Cardiac muscle cell (in vitro differentiated cells and primary cell): ENCODE measurements at places on chromosomes 12 and 14.

DNA sequence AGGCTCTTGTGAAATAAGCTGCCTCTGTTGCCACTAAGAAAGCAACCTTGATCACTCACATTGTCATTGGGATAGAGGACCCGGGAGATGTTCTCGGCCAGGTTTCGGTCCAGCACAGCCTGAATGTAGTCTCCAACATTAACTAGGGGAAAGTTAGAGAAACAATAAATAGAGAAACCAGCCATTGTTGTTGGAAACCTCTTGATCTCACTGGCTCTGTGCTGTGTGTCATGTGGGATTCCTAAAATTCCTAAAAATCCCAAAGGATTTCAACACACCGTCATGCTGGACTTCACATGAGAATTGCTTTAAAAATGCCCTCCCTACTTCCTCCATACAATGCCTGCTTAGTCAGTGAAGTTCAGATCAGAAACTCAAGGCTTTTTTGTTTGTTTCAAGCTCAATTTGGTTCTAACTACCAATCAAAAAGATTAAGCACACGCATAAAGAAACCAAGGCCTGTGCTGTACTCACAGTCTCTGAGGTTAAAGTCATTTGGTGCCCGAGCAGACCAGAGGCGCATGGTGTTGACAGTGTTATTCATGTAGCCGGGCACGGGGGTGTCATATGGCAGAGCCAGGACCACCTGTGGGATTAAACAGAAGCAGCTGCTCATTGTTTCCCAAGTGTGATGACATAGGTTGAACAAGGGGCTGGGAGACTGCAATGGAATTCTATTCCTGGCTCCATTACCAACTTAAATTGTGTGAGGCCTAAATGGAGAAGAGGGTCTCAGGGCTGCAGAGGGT is 23.6 kb downstream of the PYGL start:
- H3K4me1 ChIP-seq: peaks cover 4% of the 10 kb centered on the region
- peaks cover 8% of the 10 kb centered on the region for H3K36me3 ChIP-seq
- DNase-seq: peak; percentile 30
- H3K4me3 ChIP-seq: no peak overlapping the region
- H3K27me3 ChIP-seq: no peaks in the 10 kb centered on the region

DNA sequence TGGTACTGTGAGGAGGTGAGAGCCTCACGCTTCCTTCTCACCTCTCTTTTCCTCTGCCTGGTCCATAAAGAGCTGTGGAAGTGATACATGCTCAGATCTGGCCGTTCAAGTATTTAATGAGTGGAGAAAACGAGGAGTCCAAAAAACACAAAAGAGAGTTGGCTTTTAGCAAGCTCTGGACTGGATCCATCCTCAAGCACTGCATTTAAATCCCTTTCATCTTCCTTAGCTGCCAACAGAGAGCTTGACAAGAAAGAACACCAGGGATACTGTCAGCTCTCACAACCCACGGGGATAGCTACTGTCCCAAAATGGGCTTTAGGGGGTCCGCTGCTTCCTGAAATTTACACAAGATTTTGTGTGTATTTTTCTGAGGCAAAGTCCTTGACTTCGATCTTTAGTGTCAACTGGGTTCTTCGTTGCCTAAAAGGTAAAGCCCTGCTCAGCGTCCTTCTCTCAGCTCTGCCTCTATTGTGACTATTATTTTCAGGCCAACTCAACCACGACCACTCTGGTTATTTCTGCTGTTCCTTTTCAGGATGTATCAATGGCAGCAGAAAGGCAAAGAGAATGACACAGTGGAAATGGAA is 120.9 kb downstream of the TMTC1 start:
- DNase-seq: no peak
- H3K36me3 ChIP-seq: no peaks in the 10 kb centered on the region
- peaks cover 7% of the 10 kb centered on the region for H3K4me1 ChIP-seq
- no peak overlapping the region for H3K4me3 ChIP-seq
- no peaks in the 10 kb centered on the region for H3K27me3 ChIP-seq

GRCh38 chr12:98358144-98358543 is 157.2 kb upstream of the TMPO start:
- no peak overlapping the region for H3K4me3 ChIP-seq
- H3K4me1 ChIP-seq: peaks cover 4% of the 10 kb centered on the region
- H3K27me3 ChIP-seq: no peaks in the 10 kb centered on the region
- no peaks in the 10 kb centered on the region for H3K36me3 ChIP-seq

- no peaks in the 10 kb centered on the region for H3K27me3 ChIP-seq
- H3K27ac ChIP-seq: no peak overlapping the region
- H3K4me1 ChIP-seq: peaks cover 6% of the 10 kb centered on the region
- H3K4me3 ChIP-seq: no peak overlapping the region
- DNase-seq: no peak
Observed at GRCh38 chr14:87975636-87976035, 17.3 kb downstream of the GALC start.

GRCh38 chr14:104405360-104406226 is 174.0 kb upstream of the C14orf180 start:
- no peaks in the 10 kb centered on the region for H3K4me1 ChIP-seq
- H3K36me3 ChIP-seq: no peaks in the 10 kb centered on the region
- no peak overlapping the region for H3K4me3 ChIP-seq
- H3K27ac ChIP-seq: no peak overlapping the region
- H3K27me3 ChIP-seq: no peaks in the 10 kb centered on the region

DNA sequence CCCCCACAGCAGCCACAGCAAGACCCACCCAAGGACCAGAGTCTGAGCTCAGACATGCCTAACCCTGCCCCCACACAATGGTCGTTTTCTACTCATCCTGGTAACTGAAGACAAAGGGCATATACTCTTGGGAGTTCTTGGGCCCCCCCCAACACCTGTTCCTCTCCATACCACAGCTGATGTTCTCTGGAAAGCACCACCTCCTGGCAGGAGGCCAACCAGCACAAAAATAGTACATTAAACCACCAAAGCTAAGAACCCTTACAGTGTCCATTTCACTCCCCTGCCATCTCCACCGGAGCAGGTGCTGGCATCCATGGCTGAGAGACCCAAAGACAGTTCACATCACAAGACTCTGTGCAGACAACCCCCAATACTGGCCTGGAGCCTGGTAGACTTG is 80.6 kb upstream of the DAAM1 start:
- H3K36me3 ChIP-seq: no peaks in the 10 kb centered on the region
- H3K27me3 ChIP-seq: no peaks in the 10 kb centered on the region
- no peaks in the 10 kb centered on the region for H3K4me1 ChIP-seq
- DNase-seq: no peak

DNA sequence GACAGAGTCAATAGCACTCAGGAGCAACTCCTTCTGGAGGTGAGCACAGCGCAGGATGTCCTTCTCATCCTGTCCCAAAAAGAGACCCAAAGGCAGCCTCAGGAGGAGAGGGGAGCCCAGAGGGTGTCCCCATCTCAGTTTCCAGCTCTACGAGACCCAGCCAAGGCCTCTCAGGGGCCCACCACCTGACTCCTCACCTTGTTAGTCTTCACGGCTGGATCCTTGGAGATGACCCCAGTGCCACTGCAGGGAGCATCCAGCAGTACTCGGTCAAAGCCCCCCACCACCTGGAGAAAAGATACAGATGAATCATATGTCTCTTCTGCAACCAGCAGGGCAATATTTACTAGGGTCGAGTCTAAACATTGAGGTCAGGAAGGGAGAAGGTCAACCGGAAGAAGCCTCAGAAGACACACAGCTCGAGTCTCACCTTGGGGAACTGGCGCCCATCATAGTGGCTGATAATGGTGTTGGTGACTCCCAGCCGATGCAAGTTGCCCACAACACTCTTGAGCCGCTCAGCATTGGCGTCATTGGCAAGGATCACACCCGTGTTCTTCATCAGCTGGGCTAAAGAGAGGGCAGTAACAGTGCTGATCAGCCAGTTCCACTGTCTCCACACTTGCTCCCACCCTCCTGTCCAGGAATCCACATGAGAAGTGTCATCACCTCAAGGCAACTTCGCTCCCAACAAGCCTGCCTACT is 4.8 kb upstream of the IFFO1 start:
- H3K4me1 ChIP-seq: no peaks in the 10 kb centered on the region
- H3K4me3 ChIP-seq: no peak overlapping the region
- H3K27me3 ChIP-seq: no peaks in the 10 kb centered on the region
- no peak overlapping the region for H3K27ac ChIP-seq
- H3K36me3 ChIP-seq: peaks cover 39% of the 10 kb centered on the region
- no peak for DNase-seq

GRCh38 chr14:31194661-31195060 is 12.9 kb downstream of the HECTD1 start:
- H3K27me3 ChIP-seq: no peaks in the 10 kb centered on the region
- peaks cover 20% of the 10 kb centered on the region for H3K4me1 ChIP-seq
- H3K27ac ChIP-seq: peak overlapping the region; percentile 11
- H3K4me3 ChIP-seq: no peak overlapping the region
- peaks cover 8% of the 10 kb centered on the region for H3K36me3 ChIP-seq

- no peaks in the 10 kb centered on the region for H3K36me3 ChIP-seq
- H3K4me3 ChIP-seq: no peak overlapping the region
- no peak overlapping the region for H3K27ac ChIP-seq
- no peaks in the 10 kb centered on the region for H3K4me1 ChIP-seq
Observed at GRCh38 chr12:52871291-52872039, 22.7 kb upstream of the KRT78 start.

- no peak for DNase-seq
- no peaks in the 10 kb centered on the region for H3K36me3 ChIP-seq
- H3K27me3 ChIP-seq: no peaks in the 10 kb centered on the region
- H3K4me3 ChIP-seq: no peak overlapping the region
- H3K27ac ChIP-seq: no peak overlapping the region
Observed at GRCh38 chr12:79998554-79998953, 63.7 kb upstream of the PPP1R12A start.

DNA sequence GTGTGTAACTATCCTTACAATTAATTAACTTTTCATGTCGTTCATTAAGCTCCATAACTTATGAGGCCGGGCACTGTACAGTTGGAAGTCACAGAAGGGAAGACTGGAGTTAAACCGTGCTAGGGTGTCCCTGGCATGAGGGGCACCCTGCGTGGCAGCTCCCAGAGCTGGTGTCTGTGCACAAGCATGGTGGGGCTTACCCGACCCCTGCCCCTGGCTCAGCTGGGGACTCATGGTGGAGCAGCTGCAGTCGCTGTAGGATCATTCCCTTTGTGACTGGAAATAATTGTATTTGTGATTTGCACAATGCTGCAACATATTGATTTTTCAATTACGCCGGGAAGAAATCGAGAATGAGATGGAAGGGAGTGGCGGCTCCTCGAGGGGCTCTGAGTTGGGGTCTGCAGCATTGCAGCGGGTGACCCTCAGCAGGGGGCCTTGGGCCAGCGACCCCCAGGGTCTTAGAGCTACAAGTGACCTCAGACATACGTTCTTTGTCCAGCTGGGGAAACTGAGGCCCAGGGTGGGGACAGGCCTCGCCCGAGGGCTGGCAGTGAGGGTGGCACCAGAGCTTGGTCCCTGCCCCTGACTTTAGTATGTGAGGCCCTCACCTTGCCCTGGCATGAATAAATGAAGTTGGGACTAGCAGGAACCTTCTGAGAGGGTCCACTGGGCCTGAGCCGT is 125.4 kb downstream of the KIF26A start:
- no peaks in the 10 kb centered on the region for H3K4me1 ChIP-seq
- no peak overlapping the region for H3K4me3 ChIP-seq
- no peaks in the 10 kb centered on the region for H3K27me3 ChIP-seq
